Right ventricle myocardium superior (tissue), 1 donor: ENCODE measurements at places on chromosomes 3 and 15. TPM values are rescaled to one million over a fixed set of nuclear protein-coding genes. Genes with fewer than 3 reads are reported as not detected.

The A4GNT gene
- not detected for total RNA-seq

The NUP210 gene
- total RNA-seq, result 2.7 TPM

The EMC7 gene
- total RNA-seq, result 59.3 TPM

The LRRC57 gene
- total RNA-seq, result 11.9 TPM

The KCNAB1 gene
- 3.0 TPM for total RNA-seq

The TGM4 gene
- not detected for total RNA-seq

The TM4SF4 gene
- not detected for total RNA-seq

The ZNF80 gene
- not detected for total RNA-seq

DNA sequence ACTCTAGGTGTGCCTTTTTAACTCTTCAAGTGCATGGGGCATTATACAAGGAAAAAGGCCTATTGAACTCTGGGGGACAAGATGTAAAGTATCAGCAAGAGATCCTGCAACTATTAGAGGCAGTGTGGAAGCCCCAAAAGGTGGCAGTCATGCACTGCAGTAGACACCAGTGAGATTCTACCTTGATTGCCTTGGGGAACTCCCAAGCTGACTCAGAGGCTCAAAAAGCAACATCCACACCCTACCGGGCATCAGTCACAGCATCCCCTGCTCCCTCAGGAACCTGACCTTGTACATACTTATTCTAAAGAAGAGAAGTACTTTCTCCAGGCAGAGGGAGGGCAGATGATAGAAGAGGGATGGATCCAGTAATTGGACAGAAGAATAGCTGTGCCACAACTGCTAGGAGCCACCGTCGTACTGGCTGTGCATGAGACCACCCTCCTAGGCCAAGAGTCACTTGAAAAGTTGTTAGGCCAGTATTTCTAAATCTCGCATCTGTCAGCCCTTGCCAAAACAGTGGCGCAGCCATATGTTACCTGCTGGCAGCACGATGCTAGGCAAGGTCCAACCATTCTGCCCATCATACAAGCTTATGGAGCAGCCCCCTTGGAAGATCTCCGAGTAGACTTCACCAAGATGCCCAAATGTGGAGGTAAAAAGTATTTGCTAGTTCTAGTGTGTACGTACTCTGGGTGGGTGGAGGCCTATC, 523.1 kb upstream of the FRG2C start:
- no peak for DNase-seq

DNA sequence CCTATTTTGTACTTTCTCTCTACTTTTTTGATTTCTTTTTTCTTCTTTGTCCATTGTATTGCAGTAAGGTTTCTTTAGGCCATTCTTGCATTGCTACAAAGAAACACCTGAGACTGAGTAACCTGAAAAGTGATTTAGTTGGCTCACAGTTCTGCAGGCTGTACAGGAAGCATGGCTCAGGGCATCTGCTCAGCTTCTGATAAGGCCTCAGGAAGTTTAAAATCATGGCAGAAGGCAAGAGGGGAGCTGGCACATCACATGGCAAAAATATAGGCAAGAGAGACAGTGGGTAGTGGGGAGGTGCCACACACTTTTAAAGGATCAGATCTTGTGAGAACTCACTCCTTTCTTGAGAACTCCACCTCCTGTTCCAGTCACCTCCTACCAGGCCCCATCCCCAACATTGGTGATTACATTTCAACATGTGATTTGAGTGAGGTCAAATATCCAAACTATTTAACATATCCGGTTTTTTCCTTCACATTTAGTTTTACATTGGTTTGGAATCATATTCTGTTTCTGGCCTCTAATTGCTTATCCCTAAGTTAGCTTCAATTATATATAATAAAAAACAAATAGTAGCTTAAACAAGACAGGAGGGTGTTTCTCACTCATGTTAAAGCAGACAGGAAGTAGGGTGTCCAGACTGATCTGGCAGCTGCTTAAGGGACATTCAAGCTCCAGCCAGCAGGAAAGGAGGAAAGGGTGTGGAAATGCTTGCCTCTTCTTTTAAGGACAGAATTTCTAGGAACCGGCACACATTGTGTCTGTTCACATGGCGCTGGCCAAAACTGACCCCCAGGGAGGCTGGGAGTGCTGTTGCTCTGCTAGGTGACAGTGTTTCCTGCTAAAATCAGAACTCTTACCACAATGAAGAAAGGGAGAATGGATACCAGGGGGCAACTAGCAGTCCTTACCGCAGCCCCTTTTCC, 28.8 kb upstream of the SKOR1 start:
- DNase-seq, result no peak

- no peak for DNase-seq
Observed at GRCh38 chr3:113275583-113275928, 64.2 kb downstream of the BOC start.

- DNase-seq, result no peak
Observed at GRCh38 chr3:78940128-78940527, 827.7 kb downstream of the ROBO1 start.

- DNase-seq, result no peak
Observed at GRCh38 chr15:47685141-47685870, 32.0 kb upstream of the SEMA6D start.

- no peak for DNase-seq
Observed at GRCh38 chr3:191263850-191264249, 64.8 kb downstream of the OSTN start.

DNA sequence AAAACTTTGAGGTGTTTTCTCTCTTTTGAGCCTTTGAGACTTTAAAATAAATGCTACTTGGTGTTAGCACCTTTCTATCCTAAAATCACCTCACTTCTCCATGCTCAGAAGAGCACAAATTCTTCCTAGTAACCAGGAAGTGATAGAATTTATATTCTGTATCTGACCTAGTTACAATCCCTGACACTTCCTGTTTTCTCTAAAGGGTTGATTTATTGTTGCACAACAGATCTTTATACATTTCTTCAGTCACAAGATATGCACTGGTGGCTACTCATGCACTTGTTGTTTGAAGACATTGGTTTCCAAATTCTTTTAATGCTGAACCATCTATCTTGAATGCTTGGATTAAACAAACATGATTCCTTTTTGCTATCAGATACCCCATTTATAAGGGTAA, 47.2 kb upstream of the CNTN3 start:
- no peak for DNase-seq

DNA sequence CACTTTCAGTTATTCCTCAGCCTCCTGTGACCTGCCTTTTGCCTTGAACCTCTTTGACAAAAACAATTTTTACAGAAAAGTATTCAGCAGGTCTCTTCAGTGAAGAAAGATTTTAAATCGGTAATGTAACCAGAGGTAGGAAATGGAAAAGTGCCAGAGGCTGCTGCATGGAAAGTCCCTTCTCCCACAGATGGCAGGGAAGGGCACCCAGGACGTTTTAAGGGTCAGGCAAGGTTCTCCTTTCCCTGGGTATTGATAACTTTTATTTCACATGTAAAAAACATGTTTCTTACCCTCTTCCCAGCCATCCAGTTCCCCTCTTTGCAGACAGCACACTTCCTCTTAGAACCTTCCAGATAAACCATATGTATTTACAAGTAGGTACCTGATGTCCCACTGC, 185.6 kb downstream of the OR4M2 start:
- no peak for DNase-seq

DNA sequence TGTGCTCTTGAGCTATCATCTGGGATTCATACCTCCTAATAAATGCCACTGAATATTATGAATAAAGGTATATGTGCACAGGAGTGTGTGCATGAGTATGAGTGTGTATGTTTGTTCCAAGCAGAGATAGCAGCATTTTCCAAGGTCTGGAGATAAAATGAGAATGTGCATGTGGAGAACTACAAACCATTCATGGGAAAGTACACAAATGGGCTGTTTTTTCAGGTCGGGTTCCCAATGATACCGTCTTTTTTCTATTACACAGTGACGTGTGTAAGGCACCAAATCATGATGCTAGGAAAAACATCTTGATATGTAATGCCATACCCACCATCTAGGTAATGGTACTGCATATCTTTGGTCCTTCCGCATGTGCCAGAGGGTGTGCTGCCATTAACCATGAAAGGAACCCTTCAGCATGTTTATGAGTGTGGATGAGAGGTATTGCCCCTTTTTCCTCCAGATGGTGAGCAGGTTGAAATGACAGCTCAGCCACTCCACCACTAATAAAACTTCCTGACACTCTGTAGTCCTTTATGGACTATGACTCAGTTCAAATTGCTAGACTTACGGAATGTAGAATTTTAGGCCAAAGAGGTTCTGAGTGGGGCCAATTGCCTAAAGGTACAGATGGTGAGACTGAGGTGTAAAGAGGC, 36.4 kb upstream of the COPB2 start:
- no peak for DNase-seq

GRCh38 chr3:144162042-144162441, 190.4 kb downstream of the DIPK2A start:
- no peak for DNase-seq

- no peak for DNase-seq
Observed at GRCh38 chr3:151011427-151011826, 38.9 kb upstream of the CLRN1 start.

DNA sequence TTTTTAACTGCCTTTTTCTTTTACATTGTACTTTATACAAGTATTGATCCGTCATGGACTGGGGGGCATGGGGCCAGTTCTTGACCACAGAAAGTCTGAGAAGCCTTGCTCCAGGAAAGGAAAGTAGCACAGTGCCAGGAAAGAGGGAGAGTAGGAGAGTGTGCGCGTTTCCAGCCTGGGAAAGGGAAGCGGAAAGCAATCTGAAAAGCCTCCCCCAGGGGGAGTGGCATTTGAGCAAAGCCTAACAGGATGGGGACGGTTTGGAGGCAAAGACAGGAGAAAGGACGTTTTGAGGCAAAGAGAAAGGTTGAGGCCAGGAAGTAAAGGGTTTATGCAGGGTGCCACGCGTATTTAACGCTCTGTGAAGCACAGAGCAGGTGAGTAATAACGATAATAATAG, 116.9 kb downstream of the RORA start:
- DNase-seq, result no peak

DNA sequence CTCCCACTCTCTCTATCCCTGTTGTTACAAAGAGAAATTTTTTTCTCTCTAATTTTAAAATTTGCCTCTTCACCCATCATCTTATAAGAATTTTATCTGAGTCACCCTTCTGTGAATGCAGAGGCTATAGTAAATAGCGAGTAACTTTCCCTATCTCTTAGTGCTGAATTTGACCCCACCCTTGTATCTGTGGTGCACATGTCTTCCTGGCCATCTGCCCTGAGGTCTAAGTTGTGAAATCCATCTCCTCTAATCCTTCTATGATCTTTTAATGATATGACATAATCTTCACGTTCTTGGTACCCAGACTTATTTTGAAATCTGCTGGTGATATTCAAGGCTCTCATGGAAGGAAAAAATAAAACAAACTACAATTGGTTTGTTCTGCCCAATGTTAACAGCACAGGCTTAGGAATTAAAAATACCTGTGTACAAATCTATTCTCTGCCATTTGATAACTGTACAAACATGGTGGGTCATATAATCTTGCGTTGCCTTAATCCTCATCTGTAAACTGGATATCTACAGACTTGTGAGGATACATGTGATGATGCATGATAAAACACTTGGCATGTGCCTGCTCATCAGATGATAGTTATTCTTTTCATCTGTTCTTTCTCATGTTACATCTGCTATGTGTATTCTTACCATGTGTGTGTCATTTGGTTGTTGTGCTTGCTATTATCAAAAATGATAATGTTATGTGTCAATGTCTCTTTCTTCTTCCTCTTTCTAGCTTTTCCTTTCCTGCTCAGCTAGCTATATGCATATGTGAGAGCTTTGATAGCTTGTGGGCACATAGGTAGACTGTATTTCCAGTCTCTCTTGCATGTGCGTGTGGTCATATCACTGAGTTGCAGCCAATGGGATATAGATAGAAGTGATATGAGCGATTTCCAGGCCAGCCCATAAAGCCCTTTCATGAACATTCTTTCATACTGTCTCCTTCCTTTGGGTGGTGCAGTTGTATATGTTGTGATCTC, 13.7 kb upstream of the CCR3 start:
- no peak for DNase-seq

DNA sequence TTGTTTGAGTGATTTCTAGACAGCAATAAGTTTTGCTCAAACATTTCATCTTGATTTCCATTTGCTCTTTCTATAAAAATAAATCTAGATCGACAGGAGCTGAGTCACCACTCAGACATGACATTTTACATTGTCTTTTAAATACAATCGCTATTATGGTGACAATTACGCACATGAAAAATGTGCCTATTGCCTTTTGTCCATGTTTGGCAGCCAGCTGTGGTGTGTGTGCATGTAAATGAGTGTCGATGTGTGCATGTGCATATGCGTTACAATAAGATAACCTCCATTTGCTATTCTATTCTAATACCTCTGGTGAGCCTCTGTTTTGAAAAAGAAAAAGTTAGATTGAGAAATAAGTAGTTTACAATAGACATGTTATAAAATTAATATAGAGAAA, 89.7 kb upstream of the GRM7 start:
- no peak for DNase-seq

DNA sequence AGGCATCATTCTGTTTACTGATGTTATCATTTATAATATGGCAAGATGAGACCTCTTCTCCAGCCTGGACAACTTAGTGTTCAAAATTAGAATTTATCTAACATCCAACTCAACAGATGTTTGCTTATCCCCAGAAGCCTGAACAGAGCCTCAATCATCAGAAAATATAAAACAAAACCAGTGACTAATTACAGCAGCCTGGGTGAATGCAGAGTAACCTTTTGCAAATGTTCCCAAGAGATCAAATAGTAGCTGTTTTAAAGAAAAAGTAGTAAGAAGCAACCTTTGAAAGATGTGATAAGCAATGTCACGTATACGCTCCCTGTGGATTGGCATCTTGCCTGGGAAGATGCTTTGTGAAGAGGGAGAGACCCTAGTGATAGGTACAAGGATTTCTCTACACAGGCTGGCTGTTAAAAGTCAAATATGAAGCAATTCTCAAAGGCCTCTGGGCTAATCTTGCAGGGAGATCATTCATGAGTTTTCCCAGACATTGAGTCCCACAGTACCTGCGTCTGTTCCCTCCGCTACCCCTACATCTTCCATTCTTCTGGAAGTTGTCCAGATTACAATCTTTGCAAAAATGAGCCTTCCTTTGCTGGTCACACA, 39.3 kb upstream of the PRICKLE2 start:
- no peak for DNase-seq

GRCh38 chr15:43134157-43134635, 810 bp downstream of the TMEM62 start:
- DNase-seq, result no peak

DNA sequence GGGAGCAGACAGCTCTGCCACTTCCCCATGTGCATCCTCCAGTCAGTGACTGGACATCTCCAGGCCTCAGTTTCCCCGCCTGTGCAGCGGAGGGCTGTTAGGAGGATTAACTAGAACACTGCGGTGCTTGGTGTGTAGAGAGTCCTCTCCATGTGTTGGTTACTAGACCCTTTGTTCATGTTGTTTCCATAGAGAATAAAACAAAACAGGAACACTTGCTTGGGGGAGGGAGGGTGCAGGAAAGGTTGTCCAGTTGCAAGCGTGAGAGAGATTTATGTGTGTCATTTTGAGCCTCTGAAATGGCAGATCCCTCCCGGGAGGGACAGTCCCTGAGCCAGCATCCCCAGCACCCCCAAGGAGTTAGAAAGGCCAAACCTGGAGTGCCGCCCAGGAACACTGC, 184.0 kb upstream of the LYSMD4 start:
- no peak for DNase-seq
